ENCODE measurements at places on chromosomes 6 and 20. TPM values are rescaled to one million over a fixed set of nuclear protein-coding genes. Genes with fewer than 3 reads are reported as not detected.

ENPP4 gene
- 5.8 TPM for total RNA-seq

SLC52A3 gene
- total RNA-seq = not detected

- DNase-seq = no peak
Observed at GRCh38 chr6:69732045-69732444, 64.8 kb downstream of the LMBRD1 start.

DNA sequence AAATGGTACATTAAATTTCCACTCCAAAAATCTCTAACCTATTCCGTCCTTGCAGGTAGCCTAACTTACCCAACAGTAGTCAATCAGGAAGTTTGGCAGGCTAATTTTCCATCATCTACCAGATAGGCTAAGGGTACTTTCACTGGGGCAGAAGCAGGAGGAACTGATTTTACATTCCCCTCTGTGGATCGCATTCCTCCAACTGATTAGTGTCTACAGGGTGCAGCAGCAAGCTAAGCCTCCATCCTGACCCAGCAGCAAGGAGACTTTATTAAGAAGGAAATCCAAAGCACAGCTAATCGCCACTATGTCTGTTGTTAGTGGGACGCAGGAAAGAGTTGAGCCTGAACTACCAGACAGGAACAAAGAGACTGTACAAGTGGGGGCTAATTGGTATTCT, 143.2 kb upstream of the RUNX2 start:
- no peak for DNase-seq

DNA sequence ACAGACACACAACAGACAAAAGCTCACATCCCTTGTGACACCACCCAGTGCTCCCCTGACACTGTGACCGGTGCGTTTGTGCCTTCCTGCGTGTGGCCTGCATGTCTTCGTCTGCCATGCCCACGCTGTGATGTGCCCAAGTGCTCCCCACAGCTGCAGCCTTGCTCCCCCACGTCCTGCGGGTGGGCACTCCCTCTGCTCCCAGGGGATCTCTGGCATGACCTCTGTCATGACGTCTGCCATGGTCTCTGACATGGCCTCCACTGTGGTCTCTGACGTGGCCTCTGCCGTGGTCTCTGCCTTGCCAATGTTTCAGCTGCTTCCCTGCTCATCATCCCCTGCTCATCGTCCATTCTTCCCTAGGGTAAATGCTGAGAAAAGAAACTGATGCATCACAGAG, 200.9 kb downstream of the DLL1 start:
- no peak for DNase-seq

DNA sequence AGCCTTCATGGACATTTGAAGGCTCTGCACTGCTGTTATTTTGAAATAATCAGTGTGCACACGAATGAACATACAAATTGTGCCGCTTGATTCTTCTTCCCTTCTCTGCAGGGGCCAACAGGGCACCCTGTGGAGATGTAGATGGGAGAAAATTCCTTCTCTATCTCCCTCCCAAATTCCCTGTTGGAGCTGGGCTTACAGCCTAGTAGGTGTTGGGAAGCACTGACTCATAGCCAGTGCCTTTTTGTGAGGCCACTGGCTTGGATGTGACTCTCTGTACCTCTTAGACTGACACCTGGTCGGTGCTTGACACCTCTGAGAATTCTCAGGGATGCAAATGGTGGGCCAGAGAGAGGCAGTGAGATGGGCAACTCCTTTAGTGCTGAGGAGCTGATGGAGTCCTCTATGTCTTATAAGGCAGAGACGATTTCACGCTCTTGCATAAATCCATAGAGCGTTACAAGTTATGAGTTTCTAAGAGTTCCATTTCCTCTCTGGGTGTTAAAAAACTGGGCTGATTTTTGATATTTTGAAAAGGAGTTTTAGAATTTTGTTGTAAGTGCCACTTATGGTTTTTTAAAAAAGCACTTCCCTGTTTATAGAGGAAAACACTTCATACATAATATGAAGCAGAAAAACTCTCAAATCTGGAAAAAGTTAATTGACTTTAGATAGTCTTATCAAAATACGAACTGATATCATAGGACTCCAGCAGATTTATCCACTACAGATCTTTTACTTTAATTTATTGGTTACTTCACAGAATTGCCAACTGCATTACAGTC, 89.8 kb upstream of the MAP3K7 start:
- DNase-seq = no peak

DNA sequence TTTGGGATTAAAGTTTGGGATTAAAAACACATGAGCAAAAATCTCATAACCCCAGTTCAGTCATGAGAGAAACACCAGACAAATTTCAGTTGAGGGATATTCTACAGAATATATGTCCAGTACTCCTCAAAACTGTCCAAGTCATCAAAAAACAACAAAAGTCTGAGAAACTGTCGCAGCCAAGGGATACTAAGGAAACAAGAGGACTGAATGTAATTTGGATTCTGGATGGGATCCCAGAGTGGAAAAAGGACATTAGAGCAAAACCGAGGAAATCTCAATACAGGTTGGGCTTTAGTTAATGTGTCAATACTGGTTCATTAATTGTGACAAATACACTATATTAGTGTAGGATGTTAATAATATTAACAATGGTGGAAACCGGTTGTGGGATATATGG, 219.3 kb downstream of the BCKDHB start:
- no peak for DNase-seq

DNA sequence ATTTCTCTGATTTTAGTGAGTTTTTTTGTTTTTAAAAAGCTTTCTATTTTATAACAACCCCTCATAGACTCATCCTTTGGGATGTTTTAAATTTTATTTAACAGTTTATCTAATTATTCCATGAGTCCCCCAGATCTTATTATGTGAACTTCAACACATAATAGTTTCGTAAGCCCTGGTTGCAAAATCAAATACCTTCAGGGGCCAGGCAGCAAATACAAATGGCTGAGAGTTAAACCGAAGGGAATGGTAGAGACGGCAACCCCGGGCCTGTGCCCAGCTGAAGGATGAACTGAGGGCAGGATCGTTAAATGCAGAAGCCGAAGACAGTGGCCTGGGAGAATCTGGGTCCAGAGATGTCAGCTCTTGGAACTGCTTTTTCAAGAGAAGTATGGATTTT, 88.4 kb downstream of the RTN4IP1 start:
- no peak for DNase-seq

DNA sequence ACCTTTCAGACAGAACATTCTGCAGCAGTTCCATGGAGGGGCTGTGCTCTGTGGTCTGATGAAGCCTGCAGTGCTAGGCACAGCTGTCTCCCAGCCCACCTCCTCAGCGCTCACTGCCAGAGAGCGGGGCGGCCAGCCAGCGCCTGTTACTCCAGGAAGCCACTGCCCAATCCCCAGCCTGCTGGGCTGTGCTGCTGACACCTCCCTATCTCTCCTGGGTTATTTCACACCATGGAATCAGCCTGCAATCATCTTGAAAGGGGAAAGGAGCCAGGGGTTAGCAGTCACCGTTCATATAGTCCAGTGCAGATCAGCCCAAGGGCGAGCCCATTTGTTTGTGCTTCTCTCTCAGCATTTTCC, 46.3 kb upstream of the NHSL1 start:
- DNase-seq = no peak

ADAM33 gene
- total RNA-seq = not detected

- no peak for DNase-seq
Observed at GRCh38 chr6:99471638-99472037, 43.6 kb downstream of the USP45 start.

GRCh38 chr6:41424370-41425058, 89.1 kb downstream of the NCR2 start:
- peak; percentile 81 for DNase-seq

TSBP1 gene
- not detected for total RNA-seq

DNA sequence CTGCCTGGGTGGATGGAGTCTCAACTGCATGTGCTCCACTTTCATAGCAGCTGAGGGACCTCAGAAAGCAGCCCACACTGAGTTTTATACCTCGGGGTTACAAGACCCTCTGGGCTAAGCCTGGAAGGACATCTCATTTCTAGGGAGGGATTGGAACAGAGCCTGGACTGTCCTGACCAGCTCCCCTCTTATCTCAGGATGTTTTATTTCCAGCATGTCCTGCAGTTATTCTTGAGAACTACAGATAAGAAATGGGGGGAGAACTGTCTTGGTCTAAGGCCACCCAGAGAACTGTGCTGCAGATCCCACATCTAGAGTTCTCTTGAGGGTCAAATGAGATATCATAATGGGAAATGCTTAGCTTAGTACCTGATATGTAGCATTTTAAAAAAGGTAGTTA, 97.3 kb upstream of the CHD6 start:
- DNase-seq = no peak

DNA sequence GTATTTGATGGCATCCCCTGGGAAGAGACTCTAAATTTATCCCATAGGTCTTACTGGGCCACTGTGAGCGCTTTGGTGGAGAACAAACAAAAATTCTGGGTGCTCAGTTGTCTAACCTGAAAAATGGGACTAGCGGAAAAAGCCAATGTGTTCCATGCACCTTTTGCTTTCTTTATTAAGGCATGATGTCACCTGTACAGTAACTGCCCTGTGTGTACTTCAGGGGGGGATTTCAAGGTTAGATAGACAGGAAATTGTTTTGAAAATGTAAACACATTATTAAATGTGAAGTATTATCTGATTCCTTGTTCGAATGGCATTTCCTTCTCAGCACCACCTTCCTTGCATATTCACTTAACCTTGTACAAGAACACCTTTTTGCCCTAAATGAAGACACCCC, 1.2 kb upstream of the EDN1 start:
- no peak for DNase-seq

Measured in activated T-cell treated with anti-CD3 and anti-CD28 coated beads, Interleukin-2, amount 50 U/mL, for 72 hours (primary cell).